Cortex of kidney (tissue), 1 donor: ENCODE measurements at places on chromosomes 6 and 20.

DNA sequence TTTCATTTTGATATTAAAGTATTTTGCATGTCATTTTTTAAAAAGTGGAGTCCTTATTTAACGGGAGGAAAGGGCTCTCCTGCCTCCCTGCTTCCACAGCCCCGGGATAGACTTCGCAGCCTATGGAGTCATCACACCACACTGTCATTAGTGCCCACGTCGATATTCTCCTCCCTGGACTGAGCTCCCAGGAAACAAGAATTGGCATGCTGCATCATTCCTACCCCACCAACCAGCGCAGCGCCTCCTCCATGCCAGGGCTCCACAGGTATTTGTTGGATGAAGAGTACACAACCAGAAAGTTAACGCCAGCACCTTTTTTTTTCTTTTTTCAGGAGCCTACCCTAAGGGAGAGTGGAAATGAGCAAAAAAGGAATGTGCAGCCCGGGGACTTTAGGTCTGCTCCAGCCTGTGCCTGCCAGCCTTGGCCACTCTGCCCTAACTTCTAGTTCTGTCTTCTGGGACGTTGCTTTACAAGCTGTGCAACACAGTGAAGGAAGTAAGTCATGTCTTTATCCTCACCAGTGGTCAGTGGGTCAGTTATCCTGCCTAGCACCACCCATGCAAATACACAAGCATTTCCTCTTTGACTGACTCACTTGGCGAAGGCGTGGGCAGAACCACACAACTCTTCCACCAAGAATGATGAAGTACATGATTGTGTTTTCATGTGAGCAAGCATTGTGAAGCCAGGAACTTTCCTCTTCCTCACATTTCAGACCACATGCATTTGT, 180.7 kb upstream of the UST start:
- no peak for DNase-seq

DNA sequence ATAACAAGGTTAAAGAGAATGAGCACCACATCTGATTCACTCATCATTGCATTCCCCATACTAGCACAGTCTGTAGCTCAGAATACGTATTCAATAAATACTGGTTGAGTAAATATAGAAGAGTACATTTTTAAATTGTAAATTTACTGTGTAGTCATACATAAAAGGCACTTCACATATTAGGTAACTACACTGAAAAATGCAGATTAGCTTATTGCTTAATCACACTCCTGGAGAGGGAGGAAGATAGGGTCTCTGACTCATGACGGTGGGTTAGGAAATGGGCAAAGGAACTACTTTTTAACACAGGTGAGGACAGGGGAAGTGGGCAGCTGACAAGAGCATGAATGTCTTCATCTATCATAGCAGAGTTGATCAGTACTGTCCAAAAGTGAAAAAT, 133.2 kb downstream of the TBC1D32 start:
- DNase-seq: no peak

DNA sequence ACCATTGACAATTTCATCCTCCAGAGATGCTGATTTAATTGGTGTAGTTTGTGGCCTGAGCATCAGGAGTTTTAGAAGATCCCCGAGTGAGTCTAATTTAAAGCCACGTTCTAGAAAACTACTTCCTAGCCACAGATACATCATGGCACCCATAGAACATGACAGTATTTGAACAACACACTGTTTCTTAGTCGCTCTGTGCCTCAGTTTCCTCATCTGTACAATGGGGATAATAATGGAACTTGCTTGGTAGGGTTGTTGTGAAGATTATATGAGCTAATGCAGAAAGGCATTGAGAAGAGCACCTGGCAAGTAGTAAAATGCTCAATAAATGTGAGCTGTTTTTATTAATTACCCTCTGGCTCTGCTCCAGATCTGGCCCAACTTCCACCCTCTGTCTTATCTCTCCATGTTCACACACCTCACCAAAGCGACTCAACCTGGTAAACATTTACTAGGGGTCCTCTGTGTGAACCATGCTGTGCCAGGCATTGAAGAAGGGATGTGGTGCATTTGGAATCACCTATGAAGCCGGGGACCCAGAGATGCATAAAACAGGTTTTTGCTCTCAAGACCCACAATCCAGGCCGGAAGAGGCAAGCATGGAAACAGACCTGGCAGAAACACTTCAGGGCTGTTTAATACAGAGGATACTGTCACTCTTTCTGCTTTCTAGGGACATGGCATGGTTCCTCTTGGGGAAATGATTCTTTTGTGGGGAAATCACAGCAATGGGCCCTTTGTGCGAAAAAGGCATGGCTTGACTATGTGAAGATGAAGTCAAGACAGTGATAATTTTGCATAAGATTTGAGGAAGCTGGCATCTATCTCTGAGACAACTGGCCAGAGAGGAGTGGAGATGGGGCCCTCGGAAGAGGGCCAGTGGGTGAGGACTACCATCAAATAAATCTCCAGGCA, 16.2 kb upstream of the MRPS18A start:
- DNase-seq: no peak

DNA sequence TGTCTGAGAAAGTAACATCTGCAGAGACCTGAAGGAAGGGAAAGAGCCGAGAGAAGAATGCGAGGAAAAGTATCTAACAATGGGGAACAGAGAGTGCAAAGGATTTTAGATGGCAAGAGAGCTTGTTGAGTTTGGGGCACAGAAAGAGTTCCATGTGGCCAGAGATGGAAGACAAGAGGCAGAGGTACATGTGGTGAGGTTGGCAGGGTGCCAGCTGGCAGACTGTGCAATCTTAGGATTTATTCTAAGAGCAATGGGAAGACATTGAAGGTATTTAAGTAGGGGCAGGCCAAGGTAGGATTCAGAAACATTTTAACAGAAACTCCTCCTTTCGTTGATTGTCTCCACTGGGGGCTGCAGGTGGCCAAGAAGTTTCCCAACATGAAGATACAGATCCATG, 20.4 kb upstream of the LBP start:
- DNase-seq: no peak

- no peak for DNase-seq
Measured at GRCh38 chr20:6295127-6295866, 172.5 kb upstream of the FERMT1 start.

DNA sequence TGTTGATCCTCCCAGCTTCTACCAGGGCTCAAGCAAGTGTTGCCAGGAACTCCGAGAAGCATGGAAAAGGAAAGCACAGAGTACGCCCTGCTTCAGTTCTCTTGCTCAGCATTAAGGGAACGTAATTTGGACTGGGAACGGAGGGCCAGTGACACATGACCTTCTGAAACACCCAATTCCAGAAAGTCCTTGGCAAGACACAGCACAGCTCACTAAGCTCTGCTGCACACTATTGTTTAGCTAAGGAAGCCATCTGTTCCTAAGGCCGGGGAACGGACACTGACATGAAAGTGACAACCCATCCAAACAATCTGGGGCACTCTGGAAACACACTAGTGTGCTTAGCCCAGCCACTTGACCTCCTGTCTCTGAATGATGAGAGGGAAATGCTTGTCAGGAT, 56.9 kb upstream of the NXT1 start:
- no peak for DNase-seq

GRCh38 chr20:47610247-47610944, 108.7 kb downstream of the NCOA3 start:
- DNase-seq: no peak

GRCh38 chr20:38228436-38228835, 32.1 kb downstream of the KIAA1755 start:
- DNase-seq: no peak

DNA sequence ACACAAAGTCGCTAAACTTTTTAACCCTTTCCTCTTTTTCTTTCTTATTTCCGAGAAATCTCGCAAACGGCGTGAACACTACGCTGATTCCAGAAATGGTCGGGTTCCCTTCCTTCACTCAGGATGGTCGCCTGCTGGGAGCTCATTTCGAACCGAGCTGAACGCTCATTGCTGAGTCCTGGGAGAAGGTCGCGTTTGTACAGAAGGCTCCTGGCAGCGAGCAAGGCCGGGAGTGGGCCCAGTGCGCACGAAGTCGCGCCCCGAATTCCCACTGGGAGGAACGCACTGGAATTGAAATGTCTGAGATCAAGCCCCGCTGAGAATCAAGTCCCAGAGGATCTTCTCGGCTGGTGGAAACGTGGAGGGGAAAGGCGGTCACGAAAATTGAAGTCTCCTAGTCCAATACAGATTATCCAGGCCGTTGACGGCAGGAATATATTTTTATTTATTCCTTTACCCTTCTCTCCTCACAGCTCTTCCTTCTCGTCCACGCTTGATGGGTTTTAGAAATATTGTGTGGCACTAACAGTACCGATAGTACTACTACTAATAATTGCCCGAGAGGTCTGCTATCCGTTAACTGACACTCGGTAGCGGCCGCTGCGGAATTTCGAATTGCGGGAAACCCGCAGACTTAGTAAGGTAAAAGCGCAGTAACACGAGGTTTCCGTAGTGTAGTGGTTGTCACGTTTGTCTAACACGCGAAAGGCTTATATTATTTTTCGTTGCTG, 207.2 kb upstream of the ZNF184 start:
- DNase-seq: no peak

DNA sequence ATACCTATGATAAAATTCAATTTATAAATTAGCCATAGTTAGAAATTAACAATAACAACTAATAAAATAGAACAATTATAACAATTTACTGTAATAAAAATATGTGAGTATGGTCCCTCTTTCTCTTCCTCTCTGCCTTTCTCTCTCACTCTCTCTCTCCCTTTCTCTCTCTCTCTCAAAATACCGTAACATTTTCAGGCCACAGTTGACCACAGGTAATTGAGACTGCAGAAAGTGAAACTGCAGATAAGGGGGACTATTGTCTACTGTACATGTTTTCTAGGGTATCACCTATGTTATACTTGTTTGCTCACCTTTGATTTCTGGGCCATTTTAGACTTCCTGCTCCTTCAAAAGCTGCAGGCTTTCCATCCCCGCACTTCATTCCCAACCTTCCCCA, 46.8 kb downstream of the LY86 start:
- no peak for DNase-seq

- no peak for DNase-seq
Measured at GRCh38 chr6:6179858-6180623, 140.4 kb downstream of the F13A1 start.

DNA sequence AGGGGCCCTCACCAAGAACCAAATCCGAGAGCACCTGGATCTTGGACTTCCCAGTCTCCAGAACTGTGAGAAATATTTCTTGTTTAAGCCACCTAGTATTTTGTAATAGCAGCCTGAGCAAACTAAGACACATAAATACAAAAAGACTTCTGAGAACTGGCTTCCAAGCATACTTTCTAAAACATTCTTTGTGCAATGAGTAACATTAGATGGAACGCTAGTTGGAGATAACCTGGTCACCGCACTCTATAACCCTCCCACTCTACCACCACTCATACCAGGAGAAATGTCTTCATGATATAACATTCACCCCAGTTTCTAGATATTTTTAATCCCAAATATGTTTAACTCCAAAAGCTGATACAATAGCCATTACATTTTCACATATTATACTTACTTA, 169.5 kb upstream of the THEMIS start:
- DNase-seq: no peak
